CD4-positive, alpha-beta T cell treated with Interleukin-1 beta for 1 hour (primary cell): ENCODE measurements at places on chromosomes 16 and 17.

GRCh38 chr17:15659663-15660062 lies 24.4 kb downstream of the TRIM16 start:
- no peak for DNase-seq

DNA sequence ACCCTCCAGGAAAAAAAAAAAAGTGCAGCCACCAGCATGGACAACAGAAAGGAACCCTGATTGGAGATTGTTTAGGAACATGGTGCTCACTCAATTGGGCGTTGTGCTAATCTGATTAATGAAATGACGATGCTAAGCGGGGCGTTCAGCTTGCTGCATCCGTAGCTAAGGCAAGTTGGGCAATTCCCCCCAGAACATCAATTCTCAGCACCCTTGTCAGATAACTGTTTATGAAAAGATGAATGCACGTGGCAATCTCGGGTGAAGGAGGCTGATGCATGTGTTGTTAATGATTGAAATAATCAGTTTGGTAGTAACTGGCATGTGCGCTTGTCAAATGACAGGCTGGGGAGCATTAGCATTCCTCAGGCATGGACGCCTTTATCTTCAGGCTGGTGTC lies 57.0 kb downstream of the HS3ST3A1 start:
- DNase-seq, result no peak

DNA sequence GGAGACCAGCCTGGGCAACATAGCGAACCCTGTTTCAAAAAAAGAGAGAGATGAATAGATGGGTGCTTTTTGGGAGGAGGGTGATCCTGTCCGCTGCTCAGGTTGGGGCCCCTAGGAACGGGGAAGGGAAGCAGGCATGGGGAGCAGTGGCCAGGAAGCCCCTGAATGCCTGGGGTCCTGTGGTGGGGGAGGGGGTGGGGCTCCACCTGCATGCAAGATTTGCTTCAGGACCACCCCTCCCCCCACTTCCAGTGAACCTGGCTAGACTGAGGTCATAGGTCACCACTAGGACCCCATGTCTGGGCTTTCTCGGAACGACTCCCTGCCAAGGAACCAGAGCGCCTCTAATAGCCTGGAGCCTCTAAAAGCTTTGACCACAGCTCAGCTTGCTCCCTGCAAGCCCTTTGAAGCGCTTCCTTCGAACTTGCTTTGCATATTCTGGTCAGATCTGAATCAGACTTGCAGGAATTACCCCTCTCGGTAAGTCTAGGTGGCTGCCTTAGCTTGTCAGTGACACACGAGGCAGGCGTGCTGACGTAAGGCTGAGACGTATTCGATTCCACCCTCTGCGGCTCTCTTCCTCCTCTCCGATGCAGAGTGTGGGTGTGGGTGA lies 3.7 kb downstream of the SOCS3 start:
- DNase-seq, result peak; percentile 94

DNA sequence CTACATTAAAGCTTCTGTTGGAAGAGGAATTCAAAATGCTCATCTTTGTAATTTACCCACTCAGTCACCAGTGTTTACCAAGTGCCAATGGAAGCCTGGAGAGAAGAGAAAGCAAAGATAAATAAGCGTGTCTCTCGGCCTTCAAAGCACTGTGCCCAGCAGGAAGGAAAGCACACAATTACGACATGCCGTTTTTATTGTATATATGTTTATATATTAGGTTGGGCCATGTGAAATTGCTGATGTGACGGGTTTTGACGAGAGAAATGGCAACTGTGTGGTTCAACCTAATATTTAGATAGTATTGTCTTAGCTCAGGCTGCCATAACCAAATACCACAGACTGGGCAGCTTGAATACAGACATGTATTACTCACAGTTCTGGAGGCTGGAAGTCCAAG lies 79.3 kb upstream of the HSBP1 start:
- no peak for DNase-seq

- DNase-seq, result no peak
These were observed 53.3 kb upstream of the KDM8 start for GRCh38 chr16:27149986-27150385.

DNA sequence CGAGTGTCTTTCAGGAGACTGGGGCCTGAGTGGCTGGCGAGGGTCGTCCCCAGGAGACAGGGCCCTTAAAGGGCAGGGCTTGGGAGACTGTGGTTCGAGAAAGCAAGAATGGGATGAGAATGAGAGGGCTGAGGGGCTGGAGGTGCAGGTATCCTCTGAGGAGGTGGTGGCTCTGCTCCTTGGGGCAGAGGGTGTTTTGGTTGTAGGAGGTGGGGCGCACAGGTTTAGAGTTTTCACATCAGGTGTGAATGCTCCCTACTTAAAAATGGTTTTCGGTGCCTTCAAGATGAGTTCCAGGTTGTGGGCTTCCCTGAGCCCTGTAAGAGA lies 430 bp downstream of the BCAS3 start:
- no peak for DNase-seq

- no peak for DNase-seq
These were observed 5.6 kb upstream of the SYNRG start for GRCh38 chr17:37614823-37615222.

DNA sequence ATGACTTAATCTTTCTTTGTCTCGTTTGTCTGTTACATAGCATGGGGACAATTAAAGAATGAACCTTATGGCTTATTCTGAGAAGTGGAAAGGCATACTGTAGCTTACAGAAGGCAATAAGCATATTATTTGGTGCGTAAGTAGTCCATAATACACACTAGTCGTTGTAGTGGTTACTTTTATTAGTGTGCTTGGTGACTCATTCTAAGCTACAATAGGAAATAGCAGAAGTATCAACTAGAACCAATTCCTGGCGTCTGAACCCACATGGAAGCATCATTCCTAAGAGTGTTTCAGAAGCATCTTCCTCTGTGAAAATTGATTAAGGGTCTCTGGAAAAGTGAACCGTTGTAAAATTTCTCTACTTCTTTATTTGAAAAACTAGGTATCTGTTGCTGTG lies 777.8 kb upstream of the EEF2KMT start:
- DNase-seq, result no peak

DNA sequence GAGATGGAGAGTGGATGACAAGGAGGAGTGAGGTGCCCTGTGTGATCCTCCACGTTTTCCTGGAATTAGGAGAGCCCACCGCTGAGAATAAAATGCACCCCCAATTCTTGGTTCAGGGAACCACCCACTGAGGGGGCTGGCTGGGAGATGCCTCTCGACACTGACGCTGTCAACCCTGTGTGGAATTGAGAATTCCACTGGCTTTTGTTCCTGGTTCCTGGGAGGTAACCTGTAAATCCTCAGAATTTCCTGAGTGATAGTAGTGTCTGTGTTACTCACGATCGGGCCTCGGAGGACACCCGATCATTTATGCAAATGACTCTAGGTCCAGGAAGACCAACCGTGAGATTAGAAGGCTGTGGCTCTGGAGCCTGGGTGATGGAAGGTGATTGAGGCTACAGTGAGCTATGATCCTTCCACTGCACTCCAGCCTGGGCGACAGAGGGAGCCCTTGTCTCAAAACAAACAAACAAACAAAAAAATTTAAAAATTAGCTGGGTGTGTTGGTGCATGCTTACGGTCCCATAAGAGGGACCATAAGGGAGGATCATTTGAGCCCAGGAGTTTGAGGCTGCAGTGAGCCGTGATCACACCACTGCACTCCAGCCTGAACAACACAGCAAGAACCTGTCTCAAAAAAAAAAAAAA lies 11.7 kb upstream of the PRPSAP1 start:
- DNase-seq, result no peak

- DNase-seq, result no peak
These were observed 113.7 kb downstream of the ABCC6 start for GRCh38 chr16:16109453-16110110.

DNA sequence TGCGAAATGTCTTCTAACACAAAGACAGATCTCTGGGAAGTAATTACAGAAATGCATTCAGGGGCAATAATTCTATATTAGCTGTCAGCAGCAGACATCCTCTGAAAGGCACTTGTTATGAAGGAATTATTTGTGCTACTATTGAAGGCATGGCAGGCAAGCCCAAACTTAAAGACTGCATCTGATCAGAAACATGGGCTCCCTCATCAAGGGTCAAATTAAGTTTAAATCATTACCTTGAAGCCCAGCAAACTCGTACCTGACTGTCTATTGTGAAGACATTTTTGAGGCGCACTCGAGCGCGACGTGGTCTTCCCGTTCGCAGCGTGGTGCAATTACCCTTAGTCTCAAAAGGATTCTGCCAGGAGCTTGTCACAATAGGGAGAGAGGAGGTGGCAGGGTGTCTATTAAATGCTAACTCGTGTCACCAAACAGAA lies 110.6 kb downstream of the ZNF423 start:
- DNase-seq, result no peak

- DNase-seq, result no peak
These were observed 234.7 kb downstream of the SNX29 start for GRCh38 chr16:12210925-12211869.

DNA sequence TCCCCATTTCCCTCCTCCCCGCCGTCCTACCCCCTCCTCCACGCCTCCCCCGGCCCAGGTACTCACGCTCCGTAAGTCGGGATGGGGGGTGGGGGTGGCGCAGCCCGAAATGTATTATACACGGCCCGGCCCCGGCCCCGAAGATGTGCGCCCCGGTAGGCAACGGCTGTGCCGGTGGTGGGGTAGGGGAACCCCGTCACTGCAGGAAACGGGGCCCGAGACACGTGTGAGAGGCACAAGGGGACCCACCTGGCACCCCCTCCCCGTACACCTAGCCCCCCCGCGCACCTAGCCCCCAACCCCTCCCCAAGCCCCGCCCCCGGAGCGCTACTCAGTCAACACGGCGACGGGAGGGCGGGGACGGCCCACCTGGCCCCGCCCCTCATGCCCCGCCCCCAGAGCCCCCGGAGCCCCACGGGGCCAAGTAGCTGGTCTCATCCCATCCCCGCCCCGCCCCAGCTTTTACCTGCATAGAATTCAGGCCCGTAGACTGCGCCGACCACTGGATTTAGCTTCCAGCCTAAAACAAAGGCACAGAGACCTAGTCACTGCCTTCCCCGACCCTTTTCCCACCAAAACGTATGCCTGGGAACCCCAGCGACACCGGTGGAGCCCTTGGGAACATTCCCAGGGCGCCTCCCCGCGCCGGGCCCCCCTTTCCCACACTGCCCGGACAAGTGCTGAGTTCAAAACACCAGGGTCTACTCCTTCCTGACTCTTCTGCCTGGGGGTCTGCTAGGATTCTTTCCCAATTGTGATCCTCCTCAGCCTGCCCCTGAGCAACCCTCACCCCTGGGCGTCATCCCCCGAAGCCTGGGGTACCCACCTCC lies 22.8 kb downstream of the ENGASE start:
- no peak for DNase-seq

DNA sequence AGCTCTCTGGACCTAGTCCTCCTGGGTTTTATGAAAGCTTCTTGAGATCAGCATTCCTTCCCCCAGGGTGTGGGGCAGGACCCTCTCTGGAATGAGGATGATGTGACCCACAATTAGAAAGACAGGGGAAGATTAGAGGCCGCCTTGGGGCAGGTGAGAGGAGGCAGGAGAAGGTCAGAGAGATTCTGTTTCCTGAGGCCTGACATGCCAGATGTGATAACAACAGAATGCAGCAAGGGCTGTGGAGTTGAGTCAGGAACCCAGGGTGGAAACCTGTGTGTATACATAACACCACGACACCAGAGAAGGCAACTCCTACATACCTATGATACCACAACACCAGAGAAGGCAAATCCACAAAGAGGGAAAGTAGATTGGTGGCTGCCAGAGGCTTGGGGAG lies 5.4 kb upstream of the SLC5A10 start:
- DNase-seq, result no peak

DNA sequence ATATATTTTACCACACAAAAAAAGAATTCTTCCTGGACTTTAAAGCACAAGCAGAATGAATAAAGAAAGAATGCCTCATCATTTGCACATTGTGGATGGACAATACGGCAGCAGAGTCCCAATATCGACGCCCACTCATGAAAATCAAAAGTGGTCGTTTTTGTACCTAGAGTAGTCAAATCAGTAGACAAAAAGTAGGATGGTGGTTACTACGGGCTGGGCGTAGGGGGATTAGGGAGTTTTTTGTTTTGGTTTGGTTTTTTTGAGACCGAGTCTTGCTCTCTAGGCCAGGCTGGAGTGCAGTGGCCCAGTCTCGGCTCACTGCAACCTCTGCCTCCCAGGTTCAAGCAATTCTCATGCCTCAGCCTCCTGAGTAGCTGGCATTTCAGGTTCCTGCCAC lies 8.6 kb upstream of the CENPV start:
- no peak for DNase-seq

GRCh38 chr17:5951912-5952311 lies 118.3 kb upstream of the WSCD1 start:
- DNase-seq, result no peak

DNA sequence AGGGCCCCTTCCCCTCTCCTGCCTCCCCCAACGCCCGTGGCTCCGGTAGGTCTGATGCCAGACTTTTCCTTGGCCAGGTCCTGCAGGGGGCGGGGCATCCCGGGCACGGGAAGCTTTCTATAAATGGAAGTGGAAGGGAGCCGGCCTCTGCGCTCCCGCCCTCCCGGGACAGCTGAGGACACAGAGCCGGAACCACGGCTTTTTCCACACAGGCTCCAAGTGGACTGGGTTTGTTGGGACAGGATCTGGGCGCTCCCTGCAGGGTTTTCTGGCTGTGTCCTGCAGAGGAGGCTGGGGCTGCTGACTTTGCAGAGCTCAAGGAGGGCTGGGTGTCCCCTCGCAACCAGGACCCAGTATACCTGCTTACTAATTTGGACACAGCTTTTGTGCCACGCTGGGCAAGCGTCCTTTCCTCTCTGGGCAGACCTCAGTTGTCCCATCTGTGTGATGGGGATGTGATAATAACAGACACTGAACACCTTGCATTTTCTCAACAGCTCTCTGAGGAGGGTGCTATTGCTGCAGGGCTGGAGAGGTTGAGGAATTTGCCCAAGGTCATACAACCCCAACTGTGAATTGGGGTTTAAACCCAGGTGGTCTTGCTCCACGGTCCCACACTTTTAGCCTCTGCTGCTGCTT lies 1.8 kb downstream of the TNS4 start:
- DNase-seq, result no peak

GRCh38 chr16:56268799-56269198 lies 77.5 kb downstream of the GNAO1 start:
- no peak for DNase-seq
